Activated naive CD4-positive, alpha-beta T cell treated with anti-CD3 and anti-CD28 coated beads, Interleukin-2, amount 50 U/mL, for 16 hours (primary cell): ENCODE measurements at places on chromosomes 3 and 15.

DNA sequence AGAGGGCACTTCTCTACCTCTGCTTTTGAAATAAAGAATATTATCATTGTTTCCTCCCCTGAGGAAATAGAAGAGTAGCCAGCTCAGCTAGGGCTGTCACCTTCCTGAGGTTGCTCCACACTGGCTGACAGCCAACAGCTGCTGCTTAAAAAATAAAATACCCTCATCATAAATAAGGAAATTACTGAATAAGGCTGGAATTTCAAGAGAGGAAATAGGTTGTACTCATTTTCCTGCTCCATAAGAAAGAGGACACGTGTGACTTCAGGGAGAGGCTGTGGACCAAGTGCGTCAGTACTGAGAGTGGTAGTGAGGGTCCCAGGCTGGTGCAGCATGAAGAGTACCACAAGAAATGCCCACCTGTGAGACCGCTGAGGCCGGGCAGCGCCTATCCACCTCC, 8.1 kb upstream of the C2CD4B start:
- DNase-seq: no peak

DNA sequence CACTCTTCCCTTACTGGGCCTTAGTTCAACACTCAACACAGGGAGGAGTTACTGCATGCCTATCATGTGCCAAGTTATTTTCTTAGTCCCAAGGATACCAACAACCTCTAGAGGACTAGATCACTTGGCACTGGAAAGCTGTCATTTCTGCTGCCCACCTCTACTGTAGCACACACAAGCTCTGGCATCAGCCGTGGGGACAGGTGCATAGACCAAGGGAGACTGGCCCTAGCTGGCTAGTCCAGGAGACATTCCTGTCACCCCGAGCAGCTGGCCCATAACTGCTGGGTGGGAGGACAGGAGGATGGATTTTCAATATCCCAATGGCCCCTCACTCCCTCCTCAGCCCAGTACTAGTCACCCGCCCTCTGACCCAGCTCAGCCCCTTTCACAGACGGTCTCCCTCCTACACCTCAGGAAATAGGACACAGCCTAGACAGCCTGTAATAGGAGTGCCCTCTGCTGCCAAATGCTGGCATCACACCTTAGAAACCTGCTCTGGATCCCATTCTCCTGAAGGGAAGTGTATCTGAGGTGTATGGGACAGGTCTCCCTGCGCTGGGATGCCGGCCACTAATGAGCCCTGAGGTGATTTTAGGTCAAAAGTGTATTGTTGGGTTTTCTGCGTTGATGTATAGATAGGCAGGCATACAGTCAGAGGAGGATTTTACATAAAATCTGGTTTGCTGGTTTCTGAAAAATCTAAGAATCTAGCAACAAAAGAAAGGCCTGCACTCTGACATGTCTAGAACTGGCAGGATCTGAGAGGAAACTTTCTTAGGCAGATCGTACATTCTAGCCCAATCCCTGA, 3.4 kb upstream of the DZIP1L start:
- DNase-seq: peak; percentile 51

GRCh38 chr3:37991109-37991508, 523 bp downstream of the VILL start:
- DNase-seq: no peak

- no peak for DNase-seq
Observed at GRCh38 chr3:152054315-152054714, 180.9 kb downstream of the SUCNR1 start.

DNA sequence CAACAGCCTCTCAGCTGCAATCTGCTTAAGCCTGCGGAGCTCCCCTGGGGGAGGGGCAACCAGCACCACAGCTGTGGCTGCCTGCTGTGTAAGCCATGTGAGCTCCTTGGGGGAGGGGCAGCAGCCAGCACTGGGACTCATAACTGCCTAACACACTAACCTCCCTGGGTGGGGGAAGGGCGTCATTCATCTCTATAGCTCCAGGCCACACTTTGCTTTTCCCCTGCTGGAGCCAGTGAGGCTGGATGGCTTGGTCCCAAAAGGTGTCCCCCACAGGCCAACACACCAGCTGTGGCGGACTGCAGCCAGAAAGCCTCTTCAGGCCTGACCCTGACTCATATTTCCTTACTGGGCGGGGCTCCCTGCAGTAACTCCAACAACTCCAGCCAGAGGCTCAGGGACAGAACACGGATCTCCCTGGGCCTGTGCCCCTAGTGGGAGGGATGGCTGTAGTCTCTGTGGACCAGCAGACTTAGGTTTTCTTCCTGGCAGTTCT, 129.8 kb downstream of the PPM1L start:
- DNase-seq: no peak

- DNase-seq: no peak
Observed at GRCh38 chr15:97126553-97127233, 796.2 kb downstream of the NR2F2 start.

GRCh38 chr15:88949734-88950400, 36.7 kb upstream of the MFGE8 start:
- no peak for DNase-seq

- DNase-seq: no peak
Observed at GRCh38 chr3:37367436-37367835, 193.1 kb upstream of the LRRFIP2 start.
